G401 (cell line): ENCODE measurements at places on chromosomes 1 and 21. TPM values are rescaled to one million over a fixed set of nuclear protein-coding genes. Genes with fewer than 3 reads are reported as not detected.

DNA sequence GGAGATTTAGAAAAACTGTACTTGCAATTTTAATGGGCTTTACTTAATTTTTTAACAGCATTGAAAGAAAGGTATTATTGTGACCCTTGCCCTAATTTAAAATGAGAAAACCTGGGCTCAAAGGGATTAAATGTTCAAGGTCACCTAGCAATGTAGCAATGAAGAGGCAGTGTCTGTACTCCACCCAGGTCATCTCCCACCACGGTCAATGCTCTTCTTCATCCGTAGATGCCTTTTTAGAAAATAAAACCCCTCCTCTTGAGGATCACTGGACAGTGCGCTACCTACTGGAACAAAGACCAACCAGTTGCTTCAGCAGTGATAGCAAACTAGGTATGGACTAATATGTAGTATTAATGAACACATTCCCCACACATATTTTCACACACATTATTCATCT lies 29.8 kb upstream of the HAO2 start:
- DNase-seq, result no peak

- no peak for DNase-seq
These were observed 5.6 kb upstream of the SLC2A5 start for GRCh38 chr1:9075022-9075421.

GRCh38 chr1:39928809-39929587 lies 25.9 kb upstream of the MFSD2A start:
- no peak for DNase-seq

DNA sequence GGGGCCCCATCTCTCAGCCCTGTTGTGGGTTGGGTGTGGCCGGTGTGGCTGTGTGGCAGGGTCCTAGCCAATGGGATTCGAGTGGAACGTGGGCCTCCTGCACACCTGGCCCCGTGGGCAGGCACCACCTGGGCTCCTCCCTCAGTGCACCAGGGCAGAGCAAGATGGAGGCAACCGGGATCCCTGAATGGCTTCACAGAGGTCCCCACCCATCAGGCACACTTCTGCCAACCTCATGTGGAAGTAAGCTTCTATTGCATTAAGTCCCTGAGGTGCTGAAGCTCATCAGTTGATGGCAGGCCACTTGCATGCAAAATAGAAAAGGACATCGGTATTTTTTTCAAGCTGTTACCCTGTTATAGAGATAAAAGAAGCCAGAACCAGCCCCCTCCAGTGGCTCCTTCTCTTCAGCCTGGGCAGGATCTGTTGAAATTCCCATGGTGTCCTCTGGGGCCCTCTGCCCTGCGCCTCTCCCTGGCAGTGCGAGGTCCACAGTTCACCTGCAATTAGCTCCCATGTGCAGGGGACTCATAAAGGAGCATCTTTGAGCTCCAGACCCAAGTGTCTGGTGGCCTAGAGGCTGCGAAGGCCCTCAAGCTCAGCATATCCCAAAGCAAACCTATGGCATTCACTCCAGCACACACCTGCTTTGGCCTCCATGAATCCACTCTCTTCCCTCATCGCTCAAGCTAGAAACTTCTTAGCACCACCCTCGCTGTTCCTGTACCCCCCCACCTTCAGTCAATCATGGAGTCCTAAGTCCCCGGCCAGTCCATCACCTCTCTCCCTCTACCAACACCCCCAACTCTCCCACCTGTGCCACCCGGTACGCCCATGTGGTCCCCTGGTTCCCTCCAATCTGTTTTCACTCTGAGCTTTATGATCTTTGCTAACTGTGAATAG lies 2.1 kb upstream of the SLC45A1 start:
- DNase-seq, result no peak

GRCh38 chr1:183270541-183271141 lies 84.6 kb downstream of the LAMC2 start:
- DNase-seq, result no peak

- DNase-seq, result no peak
These were observed 171.4 kb upstream of the GORAB start for GRCh38 chr1:170360601-170361000.

GRCh38 chr1:160935527-160936258 lies 18.9 kb downstream of the ITLN2 start:
- no peak for DNase-seq

DNA sequence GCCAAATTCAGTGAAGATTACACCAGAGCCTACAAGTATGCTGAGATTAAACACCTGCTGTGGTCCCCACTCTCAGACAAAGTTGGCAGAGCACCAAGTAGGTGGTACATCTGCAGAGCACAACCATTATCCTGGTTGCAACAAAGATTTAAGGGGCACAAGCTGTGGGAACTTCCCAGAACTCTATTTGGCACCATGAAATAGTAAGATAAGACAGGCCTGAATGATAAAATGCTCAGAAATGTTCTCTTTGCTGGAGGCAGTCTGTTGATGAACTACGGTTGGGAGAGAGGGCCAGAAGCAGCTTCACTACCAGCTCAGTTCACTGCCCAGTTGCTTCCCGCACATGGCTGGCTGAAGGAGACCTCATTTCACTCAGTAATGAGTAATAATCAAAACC lies 19.9 kb downstream of the RPL5 start:
- no peak for DNase-seq

GRCh38 chr1:205248793-205249601 lies 21.3 kb downstream of the TMCC2 start:
- peak; percentile 72 for DNase-seq

DNA sequence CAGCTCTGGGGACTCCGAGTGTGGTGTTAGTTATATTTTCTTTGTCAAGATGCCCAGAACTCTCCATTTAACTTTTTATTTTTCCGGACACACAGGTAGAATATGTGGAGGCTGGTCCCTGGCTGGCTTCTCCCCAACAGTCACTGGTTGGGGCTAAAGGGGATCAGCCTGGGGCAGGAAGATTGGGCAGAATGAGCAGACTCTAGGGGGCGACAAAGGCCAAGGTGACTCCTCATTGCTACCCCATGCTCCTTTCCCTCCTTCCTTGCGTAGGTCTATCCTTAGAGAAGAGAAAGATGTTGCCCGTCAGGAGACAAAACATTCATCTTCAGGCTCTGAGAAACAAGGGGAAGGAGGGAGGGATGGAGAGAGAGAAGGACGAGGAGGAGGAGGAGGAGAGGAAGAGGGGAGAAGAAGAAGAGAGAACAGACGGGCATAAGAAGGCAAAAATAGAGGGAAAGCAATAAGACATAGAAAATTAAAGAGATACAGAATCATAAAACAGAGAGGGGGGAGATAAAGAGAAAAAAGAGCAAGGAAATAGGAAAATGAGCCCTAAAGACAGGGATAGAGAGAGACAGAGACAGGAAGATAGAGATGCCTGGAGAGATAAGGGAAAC lies 89.9 kb downstream of the FOXD2 start:
- DNase-seq, result no peak

DNA sequence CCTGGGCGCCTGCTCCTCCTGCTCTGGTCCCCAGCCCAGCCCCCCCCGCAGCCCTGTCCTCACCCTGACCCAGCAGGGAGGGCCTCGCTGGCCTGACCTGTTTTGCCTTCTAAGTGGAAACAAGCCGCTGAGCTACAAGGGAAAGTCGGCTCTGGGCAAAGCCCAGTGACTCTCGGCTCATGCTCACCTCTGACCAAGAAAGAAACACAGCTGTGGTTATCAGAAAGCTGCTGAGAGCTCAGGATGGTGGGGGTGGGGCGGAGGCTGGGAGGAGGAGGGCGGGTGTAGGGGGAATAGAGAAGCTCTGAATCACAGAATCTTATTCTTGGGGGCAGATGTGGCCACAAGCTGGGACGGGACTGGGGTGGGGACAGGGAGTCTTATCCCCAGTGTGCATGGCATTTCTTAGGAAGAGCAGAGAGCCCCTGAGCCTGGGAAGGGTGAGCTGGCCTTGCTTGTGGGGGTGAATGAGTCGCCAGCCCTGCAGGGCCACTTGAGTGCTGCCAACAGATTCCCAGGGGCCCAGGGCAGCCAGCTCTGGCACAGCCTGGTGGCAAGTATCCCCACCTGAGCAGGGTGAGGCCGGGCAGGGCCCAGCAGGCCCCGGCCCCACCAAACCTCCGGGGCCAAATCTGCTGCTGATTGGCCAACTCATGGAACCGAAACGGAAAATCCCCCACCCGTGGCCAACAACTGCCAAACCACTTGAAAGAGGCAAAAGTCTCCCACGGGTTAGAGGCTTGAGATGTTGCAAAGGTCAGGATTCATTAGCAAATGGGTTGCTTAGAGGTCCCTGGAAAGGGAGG lies 120.6 kb downstream of the SPSB1 start:
- no peak for DNase-seq

DNA sequence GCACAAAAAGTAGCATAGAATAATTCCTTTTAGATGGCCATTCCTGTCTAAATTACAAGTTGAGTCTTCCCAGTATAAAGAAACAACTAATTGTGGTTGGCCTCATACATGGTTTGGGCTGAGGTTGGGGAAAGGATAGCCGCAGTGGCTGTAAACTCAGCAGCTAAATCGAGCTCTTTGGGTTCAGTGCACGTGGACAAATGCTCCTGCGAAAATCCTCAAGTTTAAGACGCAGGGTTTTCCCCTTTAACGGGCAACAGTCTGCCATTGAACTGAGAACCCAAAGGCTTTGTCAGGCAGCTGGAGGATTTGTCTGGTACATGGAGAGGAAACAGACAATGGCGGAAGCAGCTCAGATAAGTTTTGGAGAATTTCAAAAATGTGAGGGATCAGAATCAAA lies 331.9 kb downstream of the TGFB2 start:
- DNase-seq, result no peak

- DNase-seq, result peak; percentile 35
These were observed 26.1 kb downstream of the CACNA1S start for GRCh38 chr1:201085902-201086735.

- DNase-seq, result no peak
These were observed 720.2 kb downstream of the PTPRU start for GRCh38 chr1:29956349-29957030.

- DNase-seq, result no peak
These were observed 111.9 kb downstream of the ZBTB18 start for GRCh38 chr1:244162786-244163530.

DNA sequence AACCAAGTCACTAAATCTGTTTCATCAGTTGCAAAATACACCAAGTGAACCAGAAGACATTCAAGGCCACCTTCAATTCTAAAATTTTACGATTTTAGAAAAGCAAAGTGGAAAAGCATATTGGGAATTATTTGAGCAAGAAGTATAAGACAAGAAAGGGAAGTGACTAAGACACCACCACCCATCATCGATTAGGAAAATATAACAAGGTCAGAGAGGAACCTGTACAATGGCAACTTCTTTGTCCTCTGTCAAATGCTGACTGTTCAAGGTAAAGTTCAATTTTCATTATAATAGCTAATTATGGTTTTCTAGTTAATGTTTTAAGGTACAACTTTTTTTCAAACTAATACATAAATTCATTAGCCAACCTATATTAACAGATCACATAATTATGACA lies 10.8 kb downstream of the FRRS1 start:
- DNase-seq, result no peak

DNA sequence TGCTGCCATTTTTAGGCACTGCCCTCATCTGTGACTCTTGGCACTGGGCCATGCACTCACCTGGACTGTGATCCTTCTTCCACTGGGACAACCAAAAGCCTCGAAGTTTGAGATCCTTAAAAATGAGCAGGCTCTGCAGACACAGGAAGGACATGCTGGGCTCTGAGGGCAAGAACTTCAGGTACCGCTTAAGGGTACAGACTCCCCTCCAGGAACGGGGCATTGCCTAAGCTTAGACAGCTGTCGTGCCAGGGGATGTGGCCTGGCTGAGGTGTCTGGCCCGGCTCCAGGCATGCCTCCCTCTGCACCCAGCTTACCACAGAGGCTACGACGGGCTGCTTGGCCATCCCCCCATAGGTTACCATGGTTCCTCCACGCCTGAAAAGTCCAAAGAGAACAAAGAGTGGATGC lies 14.2 kb upstream of the SRSF4 start:
- DNase-seq, result no peak

GRCh38 chr1:119799599-119800177 lies 11.6 kb downstream of the REG4 start:
- no peak for DNase-seq

DNA sequence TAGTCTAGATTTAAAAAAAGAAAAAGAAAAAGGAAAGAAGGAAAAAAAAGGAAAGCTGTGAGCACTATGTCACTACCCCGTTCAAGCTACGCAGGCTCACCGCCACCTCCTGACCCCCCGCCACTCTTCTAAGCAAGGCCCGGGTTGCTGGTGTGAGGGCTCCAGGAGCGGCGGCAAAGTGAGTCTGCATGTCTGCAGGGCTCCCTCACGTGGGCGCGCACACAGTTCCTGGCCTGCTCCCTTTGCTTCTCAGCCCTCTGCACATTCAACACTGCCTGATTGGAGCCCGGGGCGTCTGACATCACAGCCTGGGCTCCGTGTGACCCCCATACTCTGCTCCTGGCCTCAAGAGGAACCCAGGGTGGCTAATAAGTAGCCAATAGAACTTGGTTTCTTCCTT lies 81.4 kb upstream of the TLR5 start:
- DNase-seq, result no peak

DNA sequence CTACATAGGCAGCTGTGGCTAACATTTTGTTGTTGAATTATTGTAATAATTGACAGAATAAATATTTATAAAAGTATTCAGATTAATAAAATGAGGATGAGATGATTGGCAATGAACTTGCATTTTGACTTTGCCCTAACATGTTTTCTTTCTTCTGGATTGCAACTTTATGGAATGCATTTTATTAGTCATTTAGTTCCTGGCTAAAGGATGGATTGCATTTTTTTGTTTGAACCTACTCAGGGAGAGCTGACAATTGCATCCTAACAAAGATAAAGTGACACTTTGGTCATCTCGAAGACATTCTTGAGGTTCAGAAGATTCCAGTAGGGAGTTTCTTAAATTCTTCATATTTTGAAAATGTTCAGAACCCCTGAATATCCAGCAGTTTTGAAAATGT lies 37.5 kb downstream of the PGM1 start:
- no peak for DNase-seq

DNA sequence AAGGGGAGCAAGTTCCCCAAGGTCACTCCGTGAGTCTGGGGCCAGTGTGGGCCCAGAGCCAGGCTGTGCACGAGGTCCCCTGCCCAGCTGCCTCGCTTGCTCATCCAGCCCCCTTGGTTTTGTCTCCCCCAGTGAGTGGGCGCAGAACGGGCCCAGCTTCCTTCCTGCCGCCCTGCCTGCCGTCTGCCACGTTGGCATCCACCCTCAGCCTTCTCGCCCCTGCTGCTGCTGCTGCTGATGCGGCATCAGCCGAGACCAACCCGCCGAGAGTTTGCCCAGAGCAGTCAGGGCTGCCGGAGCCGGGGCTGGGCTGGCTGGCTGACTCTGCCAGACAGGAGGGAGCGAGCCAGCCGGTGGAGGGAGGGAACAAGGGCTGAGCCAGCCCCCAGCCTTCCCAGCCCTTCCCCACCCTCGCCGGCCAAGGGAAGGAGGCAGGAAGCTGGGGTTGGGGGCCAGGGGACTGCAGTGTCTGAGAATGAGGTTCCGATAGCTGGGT lies 31.4 kb upstream of the WASF2 start:
- peak; percentile 60 for DNase-seq

The TMOD4 gene
- total RNA-seq, result not detected in 2 replicates

The BSND gene
- total RNA-seq, result not detected in 2 replicates

The SLC6A17 gene
- total RNA-seq, result 0.92 and 1.3 TPM in 2 replicates

The BSDC1 gene
- total RNA-seq, result 40.7 and 47.3 TPM in 2 replicates

The OTUD3 gene
- total RNA-seq, result 4.4 and 8.8 TPM in 2 replicates

The TRMT1L gene
- 13.7 and 30.6 TPM in 2 replicates for total RNA-seq
